Upper lobe of left lung (tissue), 6 donors: ENCODE measurements at places on chromosomes 7 and 10. TPM values are rescaled to one million over a fixed set of nuclear protein-coding genes. Genes with fewer than 3 reads are reported as not detected.

- DNase-seq: no peak
These were observed 203.3 kb downstream of the PPP1R9A start for GRCh38 chr7:95110707-95111106.

OGA gene
- 184 TPM for total RNA-seq

DNA sequence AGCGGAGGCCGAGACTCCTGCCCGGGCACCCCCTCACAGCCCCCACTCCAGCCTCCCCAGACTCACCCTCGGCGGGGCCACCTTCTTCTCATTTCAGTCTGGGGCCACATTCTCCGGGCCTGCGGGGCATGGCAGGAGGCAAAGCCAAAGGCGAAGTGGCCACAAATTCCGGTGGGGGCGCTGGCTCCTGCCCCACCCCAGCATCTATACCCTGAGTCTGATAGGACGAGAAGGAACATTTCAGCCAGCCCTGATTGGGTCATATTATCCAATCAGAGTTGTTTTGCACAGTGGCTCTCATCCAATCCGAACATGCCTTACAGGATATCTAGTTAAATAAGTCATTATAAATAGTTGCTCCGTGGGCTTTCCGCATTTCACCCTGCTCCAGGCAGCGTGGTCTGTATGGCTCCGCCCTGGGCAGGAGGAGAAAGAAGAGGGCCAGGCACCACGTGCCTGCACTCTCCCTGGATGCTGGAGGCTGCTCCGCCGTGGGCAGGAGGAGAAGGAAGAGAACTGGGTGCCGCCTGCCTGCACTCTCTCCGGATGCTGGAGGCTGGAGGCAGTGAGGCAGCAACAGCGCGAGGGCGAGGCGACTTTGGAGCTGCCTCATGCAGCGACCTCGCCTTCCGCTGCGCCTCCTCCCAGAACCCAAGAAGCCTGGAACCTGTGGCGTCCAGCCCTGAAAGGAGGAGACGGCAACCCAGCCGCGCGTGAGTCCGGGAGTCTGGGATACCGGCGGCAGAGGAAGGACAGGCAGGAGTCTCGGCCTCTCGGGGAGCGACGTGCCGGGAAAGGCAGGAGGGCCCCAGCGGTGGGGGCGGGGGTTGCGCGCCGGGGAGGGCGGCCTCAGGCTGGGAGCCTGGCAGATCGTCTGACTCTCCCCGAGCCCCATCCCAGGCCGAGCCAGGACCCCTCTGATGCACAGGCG lies 162.9 kb downstream of the ZNF33B start:
- no peak for DNase-seq

DNA sequence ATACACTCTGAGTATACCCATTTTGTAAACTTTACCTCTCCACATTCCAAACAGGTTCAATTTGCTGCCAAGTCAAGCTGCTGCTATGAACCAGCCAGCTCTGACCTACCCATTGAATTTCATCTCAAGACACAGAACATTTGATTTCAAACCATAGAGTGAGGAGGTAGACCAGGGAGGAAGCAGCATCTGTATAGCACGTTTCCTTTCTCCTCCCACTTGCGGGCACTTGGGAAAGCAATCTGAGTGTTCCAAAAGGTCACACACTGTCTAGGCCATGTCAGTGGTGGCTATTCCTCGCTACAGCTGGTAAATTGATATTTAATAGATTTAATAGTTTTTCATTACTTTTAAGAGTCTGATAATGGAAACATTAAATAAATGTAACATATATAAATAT lies 147.8 kb upstream of the EEPD1 start:
- no peak for DNase-seq

- peak; percentile 87 for DNase-seq
These were observed 9.5 kb upstream of the LBX1 start for GRCh38 chr10:101238732-101239105.

SLC29A4 gene
- 1.8 TPM for total RNA-seq

- no peak for DNase-seq
These were observed 20.5 kb upstream of the SGCE start for GRCh38 chr7:94676431-94676830.

DNA sequence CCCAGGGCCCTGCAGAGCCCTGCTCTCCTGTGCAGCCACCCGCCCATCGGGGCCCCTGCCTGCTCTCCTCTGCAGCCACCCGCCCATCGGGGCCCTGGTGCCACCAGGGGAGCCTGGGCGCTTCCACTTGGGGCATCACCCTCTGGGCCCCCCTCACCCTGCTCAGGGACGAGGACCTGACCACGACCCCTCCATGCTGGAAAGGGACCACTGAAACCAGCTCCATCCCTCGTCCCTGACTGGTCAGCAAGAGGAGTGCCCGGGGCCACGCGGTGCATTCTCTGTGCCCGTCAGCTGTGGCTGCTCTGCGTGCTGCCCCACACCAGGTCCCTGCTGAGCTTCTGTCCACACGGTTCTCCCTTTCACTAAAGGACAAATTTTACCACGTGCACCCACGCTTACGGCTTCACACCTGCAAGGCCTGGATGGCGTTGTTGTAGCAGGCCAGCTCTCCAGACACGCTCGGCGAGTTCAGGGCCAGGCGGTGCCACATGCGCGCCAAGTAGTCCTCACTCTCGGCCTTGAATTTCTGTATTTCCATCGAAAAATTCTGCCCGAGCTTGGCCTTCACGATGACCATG lies 57.6 kb downstream of the CFAP46 start:
- peak; percentile 17 for DNase-seq

GRCh38 chr7:155553871-155554270 lies 7.5 kb upstream of the CNPY1 start:
- DNase-seq: no peak

DNA sequence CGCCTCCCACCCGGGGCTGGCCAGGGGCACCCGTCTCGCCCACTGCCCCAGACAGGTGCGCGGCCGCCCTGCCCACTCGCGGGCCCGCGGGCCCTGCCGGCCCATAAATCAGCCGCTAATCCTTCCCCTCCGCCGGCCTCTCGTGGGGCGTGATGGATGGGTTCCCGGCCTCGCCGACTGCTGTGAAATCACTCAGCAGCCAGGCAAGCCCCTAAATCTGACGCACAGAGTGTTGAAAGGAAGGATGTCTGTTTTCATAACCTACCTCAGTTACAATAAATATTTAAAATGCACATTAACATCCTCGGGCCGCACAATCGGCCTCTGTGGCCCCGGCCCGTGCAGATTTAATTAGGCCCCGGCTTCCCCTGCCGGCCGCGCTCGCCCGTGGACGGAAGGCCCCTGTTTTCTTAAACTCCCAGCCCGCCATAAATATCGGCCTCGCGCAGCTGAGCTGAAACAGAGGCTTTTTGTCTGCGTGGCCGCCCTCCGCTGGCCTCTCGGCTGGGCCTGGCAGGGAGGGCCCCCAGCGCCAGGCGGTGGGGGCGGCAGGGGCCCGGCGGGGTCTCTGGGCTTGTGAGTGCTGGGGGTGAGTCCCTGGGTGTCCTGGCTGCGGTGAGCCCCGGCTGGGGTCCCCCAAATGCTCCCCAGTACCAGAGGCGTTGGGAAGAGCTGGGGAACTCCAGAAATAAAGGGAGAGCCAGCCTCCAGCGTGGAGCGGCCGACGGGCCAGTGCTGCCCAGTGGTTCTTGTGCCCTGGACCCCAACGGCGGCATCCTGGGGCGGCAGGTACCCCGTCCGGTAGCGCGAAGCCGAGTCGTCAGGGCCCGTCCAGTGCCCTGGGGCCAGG lies 90.7 kb downstream of the UNCX start:
- DNase-seq: no peak

- no peak for DNase-seq
These were observed 106.1 kb downstream of the EBLN1 start for GRCh38 chr10:22111705-22112104.

DNA sequence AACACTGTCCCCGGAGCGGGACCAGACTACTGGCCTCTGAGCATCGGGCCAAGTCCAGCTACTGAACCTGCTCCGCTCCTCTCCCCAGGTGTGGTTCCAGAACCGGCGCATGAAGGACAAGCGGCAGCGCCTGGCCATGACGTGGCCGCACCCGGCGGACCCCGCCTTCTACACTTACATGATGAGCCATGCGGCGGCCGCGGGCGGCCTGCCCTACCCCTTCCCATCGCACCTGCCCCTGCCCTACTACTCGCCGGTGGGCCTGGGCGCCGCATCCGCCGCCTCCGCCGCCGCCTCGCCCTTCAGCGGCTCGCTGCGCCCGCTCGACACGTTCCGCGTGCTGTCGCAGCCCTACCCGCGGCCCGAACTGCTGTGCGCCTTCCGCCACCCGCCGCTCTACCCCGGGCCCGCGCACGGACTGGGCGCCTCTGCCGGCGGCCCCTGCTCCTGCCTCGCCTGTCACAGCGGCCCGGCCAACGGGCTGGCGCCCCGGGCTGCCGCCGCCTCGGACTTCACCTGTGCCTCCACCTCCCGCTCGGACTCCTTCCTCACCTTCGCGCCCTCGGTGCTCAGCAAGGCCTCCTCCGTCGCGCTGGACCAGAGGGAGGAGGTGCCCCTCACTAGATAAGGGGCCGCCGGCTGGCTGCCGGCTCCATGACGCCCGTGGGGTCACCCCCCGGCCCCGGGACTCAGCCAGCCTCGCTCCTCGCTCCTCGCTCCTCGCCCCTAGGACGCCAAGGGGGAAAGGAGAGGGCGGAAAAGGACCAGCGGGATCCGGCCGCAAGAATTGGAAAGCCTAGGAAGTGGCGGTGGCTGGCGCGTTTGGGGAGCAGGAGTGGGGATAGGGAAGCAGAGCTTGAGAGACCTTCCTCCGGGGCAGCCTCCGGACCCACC lies 3.4 kb downstream of the EVX1 start:
- peak; percentile 86 for DNase-seq

DNA sequence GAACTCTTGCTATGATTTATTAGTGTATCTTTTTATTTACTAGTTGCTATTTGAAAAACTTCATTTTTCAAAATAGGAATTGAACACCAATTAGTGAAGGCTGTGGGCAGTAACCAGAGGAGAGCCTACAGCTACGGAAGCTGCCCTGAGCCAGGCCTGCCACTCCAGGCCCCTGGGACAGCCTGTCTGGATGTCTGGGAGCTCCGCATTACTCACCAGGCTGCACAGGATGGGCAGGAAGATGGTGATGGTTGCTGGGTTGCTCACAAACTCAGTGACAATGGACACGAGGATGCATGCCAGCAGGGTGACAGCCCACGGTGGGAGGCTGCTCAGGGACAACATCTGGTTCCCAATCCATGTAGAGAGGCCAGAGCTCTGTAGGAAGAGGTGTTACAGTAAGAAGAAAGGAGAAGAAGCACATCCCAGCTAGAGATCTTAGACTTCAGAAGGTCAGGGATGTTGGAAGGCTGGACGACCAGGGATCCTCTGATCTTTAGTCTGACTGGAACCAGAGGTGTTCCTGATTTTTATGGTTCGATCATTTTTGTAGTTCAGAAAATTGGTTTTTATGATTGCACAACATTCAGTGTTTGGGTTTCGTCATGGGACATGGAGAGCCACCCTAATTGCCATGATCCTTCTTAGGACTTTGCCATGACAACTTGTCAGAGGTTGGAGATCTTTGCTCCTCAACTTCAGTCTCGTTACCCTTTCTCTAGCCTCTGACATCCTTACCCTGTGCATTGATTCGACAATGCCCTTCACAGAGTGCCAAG lies 23.2 kb downstream of the STMP1 start:
- no peak for DNase-seq

GRCh38 chr7:45642044-45642443 lies 67.9 kb downstream of the ADCY1 start:
- no peak for DNase-seq

DNA sequence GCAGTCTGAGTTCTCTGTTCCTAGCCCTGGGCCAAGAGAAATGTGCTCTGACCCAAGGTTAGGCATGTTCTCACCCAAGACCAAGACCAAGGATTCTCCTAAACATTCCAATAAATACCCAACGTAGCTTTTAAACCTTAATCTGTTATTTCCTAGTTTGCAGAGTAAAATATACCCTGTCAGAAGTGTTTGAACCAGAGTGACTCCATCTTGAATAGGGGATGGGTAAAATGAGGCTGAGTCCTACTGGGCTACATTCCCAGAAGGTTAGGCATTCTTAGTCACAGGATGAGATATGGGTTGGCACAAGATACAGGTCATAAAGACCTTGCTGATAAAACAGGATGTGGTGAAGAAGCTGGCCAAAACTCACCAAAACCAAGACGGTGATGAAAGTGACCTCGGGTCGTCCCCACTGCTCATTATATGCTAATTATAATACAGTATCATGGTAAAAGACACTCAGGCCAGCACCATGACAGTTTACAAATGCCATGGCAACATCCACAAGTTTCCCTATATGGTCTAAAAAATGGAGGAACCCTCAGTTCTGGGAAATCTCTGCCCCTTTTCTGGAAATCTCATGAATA lies 27.7 kb downstream of the PLXNA4 start:
- DNase-seq: no peak

DNA sequence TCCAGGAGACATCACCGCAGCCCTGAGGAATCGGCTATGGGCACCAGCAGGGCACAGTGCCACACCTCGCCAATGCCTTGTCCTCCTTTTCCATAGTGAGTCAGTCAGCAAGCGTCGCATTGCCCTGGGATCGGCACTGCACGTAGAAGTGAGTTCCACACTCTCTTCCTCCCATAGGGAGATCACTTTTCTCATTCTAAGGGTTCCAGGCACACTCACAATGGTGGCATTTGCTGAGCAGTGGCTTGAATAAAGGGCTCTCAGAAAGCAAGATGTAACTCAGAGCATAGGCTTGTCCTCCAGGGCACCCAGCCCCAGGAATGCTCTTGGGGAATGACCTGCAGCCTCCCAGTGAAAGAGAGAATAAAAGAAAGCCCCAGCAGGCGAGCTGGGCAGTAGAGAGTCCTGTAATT lies 1.1 kb upstream of the VIM start:
- DNase-seq: no peak

GRCh38 chr10:63920926-63921325 lies 399.7 kb downstream of the REEP3 start:
- no peak for DNase-seq

- no peak for DNase-seq
These were observed 11.9 kb downstream of the STEAP1B start for GRCh38 chr7:22487978-22488642.

DNA sequence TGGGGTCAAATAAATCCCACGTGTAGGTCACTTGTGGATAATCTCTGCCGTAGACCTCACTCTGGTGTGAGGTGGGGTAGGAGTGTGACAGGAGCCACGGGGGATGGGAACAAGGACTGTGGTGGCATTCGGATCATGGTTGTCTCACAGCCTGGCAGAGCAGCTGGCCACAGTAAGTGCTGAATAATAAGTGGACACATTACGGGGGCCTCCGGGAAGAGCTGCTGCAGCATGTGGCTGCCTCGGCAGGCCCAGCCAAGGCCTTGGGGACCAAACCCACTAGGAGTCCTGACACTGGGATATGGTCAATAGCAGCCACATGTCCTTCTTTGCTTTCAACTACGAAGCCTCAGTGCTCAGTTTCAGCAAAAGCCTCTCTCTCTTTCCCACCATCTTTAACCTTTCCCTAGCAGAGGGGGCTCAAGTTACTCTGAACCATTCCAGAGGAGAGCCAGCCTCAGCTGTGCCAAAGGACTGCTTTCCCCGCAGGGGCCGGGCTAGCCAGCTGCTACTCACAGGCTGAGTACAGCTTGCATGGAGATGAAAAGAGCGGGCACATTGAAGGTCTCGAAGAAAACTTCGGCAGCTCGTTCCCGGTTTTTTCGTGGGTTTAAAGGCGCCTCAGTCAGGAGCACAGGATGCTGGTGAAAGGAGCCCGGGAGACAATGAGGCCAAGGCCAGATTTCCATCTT lies 17.3 kb downstream of the ACTR1A start:
- DNase-seq: no peak

- no peak for DNase-seq
These were observed 55.5 kb upstream of the NCF1 start for GRCh38 chr7:74718336-74718735.

GRCh38 chr7:151311294-151311864 lies 30.2 kb upstream of the NUB1 start:
- no peak for DNase-seq

PON3 gene
- total RNA-seq: 67.2 TPM

TRPV6 gene
- total RNA-seq: 0.23 TPM

NRBF2 gene
- total RNA-seq: 23.4 TPM

KCNIP2 gene
- total RNA-seq: 2.7 TPM

GRCh38 chr7:85620936-85621685 lies 434.3 kb upstream of the SEMA3D start:
- DNase-seq: no peak
